Right kidney (tissue), 9 donors: ENCODE measurements at places on chromosomes 3 and 15.

- no peak for DNase-seq
These were observed 248.1 kb upstream of the NR2E3 start for GRCh38 chr15:71562251-71562650.

DNA sequence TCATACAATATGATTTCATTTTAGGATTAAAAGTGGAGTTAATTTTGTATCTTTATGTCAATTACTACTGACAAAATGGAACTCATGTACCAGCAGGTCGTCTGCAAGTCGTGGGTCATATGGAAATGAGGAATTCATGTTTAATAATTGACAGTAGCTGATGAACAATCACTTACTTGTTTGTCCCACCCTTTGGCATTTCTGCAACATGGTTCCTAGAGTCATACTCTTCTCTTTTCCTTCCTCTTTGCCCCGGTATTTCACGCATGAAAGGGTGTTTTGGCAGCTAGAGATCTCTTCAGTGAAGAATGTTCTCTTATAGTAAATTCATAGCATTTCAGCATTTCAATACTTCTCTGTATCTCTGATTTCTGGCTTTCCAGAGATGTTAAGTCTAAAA is 133.3 kb upstream of the SLC24A5 start:
- no peak for DNase-seq

- peak; percentile 11 for DNase-seq
These were observed 569 bp downstream of the TMEM266 start for GRCh38 chr15:76060118-76060989.

- DNase-seq, result no peak
These were observed 68.7 kb upstream of the ARHGEF3 start for GRCh38 chr3:56870436-56870835.

DNA sequence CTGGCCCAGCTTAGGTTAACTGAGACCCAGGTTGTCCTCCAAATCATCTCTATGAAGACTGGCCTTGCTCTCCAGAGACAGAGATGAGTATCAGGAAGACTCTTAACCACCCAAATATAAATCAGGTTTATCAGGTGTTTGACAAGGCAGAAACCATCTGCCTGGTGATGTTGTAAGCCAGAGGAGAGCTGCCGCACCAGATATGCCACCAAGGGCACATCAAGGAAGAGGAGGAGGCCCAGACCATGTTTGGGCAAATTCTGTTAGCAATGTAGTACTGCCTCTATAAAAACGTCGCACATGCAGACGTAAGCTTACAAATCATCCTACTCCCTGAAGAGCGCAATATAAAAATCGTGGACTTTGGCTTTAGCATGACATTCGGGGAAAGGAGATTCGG is 21.0 kb upstream of the RPL32 start:
- no peak for DNase-seq

DNA sequence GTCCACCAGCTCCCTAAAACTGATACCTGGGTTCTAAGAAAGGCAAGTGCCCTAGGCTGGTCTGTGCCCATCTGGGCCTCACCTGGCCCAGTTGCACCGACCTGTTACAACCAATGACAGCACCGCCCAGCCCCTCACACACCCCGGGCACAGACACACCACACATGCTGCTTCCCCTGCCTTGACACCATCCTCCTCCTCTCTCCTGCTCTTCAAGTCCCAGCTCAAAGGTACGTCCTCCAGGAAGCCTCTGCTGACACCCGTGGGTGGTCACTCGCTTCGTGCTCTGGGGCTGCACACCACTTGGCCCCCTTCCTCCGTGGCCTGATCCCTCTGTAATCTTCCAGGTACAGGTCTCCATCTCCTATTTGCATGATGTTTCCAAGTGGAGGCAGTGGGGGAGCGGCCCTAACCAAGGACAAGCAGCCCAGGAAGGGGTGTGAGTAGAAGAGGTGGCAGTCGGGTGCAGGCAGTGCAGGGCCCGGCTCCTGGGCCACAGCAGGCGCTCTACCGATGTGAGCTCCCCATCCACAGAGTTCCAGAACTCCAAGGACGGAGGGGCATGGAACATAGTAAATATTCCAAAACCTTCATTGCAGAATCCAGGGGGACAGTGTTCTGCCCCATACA is 144.6 kb downstream of the NUP210 start:
- DNase-seq, result no peak

DNA sequence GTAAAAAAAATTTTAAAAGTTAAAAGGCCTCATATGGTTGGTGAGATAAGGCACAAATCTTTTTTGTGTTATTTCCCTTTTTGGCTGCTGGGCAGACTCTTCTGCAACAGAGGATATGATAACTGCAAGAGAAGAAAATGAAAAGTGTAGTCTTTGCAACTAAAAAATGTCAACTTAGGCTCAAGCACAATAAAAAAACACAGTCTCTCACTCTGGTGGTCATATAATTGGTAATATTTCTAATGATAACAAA is 15.4 kb downstream of the COMMD2 start:
- no peak for DNase-seq

GRCh38 chr3:70754314-70754713 is 441.9 kb upstream of the MDFIC2 start:
- no peak for DNase-seq

DNA sequence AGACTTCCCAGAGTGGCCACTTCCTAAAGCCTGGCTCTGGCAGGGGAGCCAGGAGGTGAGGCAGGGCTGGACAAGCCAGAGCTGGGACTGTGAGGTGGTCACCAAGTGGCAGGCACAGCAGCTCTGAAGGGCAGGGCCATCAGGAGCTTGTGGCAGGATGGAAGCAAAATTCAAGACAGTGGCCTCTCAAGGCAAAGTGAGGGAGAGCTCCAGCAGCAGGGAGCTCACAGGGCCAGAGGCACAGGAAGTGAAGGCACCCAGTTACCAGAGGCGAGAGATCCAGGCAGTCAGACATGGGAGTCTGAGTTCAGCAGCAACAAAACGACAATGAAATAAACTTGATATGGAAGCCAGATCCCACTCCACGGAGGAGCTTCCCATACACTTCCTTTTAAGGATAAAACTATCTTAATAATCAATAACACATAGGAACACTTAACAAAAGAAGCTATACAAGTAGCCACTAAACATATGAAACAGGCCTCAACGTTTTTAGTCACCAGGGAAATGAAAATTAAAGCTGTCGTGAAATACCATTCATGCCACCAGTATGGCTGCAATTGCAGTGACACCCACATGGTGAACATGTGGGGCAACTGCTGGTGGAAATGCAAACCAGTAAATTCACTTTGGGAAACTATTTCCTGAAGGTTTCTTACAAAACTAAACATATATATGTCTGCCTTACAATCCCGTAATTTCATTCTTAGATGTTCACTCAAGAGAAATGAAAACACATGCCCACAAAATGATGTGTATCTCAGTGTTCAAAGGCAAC is 35.4 kb upstream of the TMEM158 start:
- no peak for DNase-seq

DNA sequence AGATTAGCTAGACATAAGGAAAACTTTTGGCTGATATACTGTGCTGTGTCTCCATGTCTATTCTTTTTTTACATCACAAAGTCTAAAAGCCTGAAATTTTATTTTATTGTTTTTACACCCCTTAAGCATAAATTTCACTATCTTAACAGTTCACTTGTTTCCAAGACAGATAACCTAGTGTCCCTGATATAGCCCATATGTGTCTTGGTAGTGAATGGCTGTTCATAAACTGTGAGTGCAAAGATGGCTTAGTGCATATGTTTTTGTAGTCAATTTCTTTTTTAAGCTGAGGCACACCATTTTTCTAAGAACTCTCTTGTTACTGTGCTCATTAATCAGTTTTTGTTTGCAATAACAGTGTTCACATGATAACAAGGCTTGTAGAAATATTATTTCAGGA is 381.1 kb downstream of the OXSM start:
- no peak for DNase-seq

GRCh38 chr15:37907136-37907535 is 27.3 kb upstream of the TMCO5A start:
- no peak for DNase-seq

- peak; percentile 19 for DNase-seq
These were observed 328.1 kb downstream of the LRTM1 start for GRCh38 chr3:54599716-54600115.

DNA sequence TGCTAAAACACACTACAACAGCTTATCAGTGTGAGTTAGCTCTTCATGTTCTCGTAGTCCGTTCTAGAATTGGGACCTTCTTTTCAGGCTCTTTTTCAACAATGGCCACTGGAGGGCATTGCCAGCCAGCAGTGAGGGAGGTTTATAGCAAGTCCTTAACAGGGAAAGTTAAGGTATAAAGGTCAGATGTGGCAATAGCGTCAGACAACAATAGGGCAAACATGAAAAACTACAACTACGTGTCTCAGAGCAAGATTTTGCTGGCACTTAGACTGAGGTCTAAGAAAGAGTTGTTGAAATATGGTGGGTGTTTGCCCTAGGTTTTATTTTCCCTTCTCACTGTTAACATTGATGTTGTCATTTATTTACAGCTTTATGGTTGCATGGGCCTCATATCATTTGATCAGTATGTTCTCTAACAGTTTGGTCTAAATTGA is 161.4 kb downstream of the GMNC start:
- DNase-seq, result peak; percentile 24

DNA sequence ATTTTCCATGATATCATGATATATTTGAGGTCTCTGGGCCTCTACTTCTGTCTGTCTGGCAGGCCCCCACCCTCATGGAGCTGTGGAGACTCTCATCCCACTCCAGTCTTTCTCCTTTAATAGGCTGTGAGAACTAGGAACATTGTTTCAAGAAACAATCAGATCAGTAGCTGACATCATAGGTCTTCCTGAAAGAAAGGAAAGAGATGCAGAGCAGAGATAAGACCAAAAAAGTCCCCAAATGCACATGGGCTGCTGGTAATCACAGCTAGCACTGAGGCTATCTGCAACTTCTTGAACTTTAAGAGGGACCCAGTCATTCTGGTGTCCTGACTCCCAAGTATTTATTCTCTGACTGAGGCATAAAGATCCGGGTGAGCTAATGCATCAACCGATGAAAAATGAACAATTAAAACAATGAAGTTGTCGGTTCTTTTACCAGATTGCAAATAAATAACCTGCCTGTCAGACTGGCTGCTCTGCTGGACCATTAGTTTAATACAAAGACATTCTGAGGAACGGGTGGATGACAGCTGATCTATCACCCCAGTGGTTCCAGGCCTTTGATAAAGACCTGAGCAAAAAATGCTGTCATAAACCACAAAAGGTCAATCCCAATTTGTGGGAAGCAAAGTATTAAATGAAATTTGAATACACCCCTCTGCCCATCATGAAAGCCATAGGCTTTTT is 780.8 kb upstream of the GOLIM4 start:
- DNase-seq, result no peak

DNA sequence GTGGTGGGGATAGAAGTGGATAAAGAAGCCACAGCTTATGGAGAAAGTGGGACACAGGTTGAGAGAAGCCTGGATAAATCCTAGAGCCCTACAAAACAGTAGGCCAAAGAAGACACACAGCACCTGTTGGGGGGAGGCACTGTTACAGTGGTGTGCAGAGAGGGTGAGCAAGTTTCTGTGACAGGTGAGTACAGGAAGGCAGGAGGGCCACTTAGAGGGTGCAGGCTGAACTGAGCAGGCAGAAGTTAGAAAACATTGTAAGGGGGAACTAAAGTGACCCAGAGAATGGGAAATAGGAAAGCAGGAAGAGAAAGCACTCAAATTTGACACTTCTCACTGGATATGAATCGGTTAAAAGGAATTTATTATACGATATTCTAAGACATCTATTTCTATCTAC is 146.1 kb upstream of the TMCO5A start:
- no peak for DNase-seq

- DNase-seq, result peak; percentile 54
These were observed 604 bp downstream of the GNAI2 start for GRCh38 chr3:50236484-50237132.

DNA sequence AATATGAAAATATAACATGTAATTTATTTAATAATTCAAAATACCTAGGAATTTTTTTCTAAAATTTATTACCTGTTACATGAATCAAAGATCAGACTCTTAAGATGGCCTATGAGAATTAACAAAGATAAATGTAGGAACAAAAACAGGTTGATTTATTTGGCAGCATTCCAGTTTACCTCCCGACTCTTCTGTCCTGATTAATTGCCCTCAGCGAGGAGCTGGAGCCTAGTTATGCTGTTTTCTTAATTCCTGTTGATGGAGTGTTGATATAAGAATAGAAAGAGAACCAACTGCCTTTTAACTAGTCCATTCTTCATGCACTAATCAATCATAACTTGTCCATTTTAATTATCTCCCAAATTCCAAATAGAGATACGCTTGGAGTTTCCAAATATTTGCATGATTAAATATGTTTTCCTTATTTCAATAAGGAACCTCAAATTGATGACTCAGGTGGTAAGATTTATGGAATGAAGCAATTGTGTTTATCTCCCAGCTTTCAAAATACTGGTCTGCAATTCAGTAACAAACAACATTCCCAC is 10.6 kb upstream of the CPB1 start:
- DNase-seq, result no peak

GRCh38 chr3:161999846-162000245 is 503.2 kb downstream of the OTOL1 start:
- no peak for DNase-seq

DNA sequence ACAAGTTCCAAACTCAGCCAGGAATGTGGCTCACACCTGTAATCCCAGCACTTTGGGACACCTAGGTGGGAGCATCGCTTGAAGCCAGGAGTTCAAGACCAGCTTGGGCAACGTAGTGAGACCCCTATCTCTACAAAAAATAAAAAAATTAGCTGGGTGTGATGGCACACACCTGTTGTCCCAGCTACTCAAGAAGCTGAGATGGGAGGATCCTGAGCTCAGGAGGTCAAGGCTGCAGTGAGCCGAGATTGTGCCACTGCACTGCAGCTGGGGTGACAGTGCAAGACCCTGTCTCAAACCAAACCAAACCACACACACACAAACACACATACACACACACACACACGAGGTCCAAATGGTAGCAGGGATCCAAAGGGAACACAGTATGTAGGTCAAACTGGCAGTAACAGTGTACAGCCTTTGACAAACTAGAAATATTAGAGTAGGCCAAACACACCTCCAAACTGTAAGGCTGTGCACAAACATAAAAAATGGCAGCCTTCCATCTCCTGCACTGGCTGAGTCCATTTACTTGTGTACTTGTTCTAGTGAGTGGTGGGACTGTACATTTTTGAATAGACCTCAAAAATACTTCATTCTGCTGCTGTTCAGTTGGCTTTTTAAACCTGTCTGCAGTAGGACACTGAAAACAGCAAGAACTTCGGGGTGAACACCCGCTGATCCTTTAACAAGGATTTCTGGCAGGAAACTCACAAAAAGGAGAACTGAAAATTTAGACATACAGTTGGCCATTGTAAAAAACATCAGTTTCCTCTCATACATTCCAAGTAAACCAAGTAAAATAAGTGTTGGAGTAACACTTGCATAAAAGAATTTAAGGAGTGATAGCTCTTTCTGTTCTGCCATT is 33.6 kb downstream of the INTS14 start:
- DNase-seq, result no peak

DNA sequence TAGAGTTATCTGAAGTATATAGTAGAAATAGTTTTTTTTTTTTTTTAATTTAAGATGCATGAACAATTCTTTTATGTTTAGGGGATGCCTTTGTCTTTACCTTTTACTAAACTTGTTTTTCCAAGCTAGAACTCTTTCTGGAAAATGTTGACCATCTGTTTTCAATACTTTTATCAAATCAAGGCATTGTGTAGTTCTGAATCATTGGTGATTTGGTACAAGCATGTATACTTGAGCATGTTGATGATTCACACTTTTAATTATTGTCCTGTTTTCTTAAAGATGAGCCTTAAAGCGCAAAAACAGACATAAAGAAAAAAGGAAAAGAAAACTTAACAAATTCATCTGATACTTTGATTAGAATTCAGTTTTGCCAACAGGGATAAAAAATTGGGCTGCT is 28.3 kb downstream of the PDCD6IP start:
- DNase-seq, result no peak
